ENCODE measurements at places on chromosomes 3 and 15. TPM values are rescaled to one million over a fixed set of nuclear protein-coding genes. Genes with fewer than 3 reads are reported as not detected.

DNA sequence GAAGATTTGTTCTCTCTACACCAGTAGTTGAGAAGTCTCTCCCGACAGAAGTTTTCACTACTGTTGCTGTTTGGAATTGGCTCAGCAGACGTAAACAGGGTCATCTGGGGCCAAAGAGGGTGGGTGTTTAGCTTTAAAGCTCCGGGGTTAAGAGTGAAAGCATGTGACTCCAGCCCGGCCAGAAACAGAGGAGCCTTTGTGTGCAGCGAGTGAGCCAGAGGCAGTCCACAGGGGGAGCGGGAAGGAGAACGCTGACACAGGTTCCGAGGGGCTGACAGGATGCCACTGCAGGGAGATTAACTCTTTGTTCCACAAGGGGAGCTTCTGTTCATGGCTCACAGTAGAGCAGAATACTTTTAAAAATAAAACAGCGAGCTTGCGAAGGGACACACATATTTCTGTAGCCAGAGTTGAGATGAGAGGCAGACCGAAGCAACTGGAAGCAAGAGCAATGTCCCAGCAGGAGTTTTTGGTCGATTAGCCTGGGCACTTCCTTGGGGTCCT, 26.9 kb downstream of the BMF start:
- H3K27me3 ChIP-seq: peaks cover 29% of the 10 kb centered on the region
- H3K27ac ChIP-seq: no peak overlapping the region
- DNase-seq: no peak
- no peaks in the 10 kb centered on the region for H3K36me3 ChIP-seq
- H3K4me3 ChIP-seq: peak overlapping the region; percentile 37

- H3K27me3 ChIP-seq: no peaks in the 10 kb centered on the region
- H3K4me1 ChIP-seq: no peaks in the 10 kb centered on the region
- no peak overlapping the region for H3K4me3 ChIP-seq
Observed at GRCh38 chr3:51311055-51311454, 74.0 kb upstream of the MANF start.

DNA sequence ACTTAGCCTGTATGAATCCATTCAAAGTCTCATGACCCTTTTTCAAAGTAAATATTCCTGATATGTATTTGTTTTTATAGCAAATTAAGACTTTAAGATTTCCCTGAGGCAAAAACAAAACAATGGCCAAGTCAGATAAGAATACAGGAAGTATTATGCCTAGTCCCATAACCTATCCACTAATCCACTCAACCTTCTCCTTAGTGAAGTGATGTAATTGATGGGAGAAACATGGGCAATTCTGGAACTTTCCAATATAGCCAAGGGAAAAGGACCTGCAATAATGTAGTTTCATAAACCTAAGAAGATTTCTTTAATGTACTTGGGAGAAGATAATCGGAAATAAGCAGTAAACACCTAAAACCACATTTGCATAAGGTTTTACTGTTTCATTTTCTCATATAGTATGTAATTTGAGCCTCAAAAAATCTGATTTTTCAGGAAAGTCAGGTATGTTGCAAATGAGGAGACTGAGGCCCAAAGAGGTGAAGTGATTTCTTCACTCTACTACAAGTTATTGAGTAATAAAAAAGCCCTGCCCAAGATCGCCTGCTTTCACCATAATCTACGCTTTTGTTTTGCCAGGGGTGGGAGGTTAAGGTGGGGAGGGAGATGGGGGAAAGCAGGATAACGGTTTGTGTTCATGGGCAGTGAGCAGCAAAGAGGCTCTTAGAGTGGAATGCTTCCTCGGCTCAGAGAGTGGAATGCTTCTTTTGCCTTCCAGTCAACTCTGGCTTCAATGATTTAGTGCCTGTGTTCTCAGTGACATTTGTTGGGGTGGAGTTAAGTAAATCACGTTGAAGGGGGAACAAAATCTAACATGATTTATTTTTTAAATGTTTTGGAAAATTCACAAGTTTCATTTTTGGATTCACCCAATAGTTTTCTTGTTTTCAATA, 95.0 kb upstream of the FNDC3B start:
- peaks cover 6% of the 10 kb centered on the region for H3K27me3 ChIP-seq
- DNase-seq: no peak
- H3K4me3 ChIP-seq: no peak overlapping the region
- no peak overlapping the region for H3K27ac ChIP-seq

The MED12L gene
- total RNA-seq: 3.4 TPM

GRCh38 chr3:60536420-60536819, 714.8 kb downstream of the FHIT start:
- no peak for DNase-seq
- H3K4me1 ChIP-seq: no peaks in the 10 kb centered on the region
- no peaks in the 10 kb centered on the region for H3K27me3 ChIP-seq
- no peak overlapping the region for H3K4me3 ChIP-seq
- H3K36me3 ChIP-seq: no peaks in the 10 kb centered on the region
- no peak overlapping the region for H3K27ac ChIP-seq

The ADAMTS7 gene
- total RNA-seq: 0.23 TPM

The NAALADL2 gene
- total RNA-seq: 0.60 TPM

The HCN4 gene
- total RNA-seq: not detected

DNA sequence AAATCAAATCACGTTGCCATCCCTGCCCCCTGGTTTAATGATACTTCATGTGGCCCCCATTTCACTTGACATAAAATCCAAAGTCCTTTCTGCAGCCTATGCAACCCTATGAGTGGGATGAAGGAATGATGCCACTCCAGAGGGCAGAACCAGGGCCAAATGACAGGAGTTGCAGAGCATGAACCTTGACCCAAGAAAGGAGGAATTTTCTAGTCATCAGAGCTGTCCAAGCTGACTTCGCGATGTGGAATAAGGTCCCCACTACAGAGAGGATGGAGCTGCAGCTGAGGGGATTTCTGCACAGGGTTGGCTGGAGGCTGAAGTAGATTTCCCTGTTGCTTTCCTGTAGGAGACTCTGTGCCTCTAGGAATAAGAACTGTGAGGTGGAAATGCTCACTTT, 15.8 kb upstream of the EPHB3 start:
- no peak for DNase-seq
- H3K36me3 ChIP-seq: no peaks in the 10 kb centered on the region
- H3K4me1 ChIP-seq: peaks cover 6% of the 10 kb centered on the region

DNA sequence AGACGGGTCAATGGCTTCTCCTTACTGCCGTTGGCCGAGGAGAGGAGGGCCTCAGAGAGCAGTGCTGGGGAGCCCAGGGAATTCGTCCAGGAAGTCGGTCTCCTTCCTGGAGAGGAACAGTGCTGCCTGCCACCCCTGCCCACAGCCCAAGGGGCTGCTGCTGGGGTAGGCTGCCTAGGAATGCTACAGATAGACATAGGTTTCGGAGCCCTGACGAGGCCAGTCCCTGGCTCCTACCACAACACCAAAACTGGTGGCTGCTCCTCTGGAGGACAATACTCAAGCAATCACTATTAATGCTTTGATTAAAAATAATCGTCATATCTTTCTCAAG, 30.5 kb downstream of the ANP32A start:
- peaks cover 74% of the 10 kb centered on the region for H3K4me1 ChIP-seq
- H3K4me3 ChIP-seq: no peak overlapping the region
- no peak for DNase-seq
- H3K36me3 ChIP-seq: peaks cover 37% of the 10 kb centered on the region

DNA sequence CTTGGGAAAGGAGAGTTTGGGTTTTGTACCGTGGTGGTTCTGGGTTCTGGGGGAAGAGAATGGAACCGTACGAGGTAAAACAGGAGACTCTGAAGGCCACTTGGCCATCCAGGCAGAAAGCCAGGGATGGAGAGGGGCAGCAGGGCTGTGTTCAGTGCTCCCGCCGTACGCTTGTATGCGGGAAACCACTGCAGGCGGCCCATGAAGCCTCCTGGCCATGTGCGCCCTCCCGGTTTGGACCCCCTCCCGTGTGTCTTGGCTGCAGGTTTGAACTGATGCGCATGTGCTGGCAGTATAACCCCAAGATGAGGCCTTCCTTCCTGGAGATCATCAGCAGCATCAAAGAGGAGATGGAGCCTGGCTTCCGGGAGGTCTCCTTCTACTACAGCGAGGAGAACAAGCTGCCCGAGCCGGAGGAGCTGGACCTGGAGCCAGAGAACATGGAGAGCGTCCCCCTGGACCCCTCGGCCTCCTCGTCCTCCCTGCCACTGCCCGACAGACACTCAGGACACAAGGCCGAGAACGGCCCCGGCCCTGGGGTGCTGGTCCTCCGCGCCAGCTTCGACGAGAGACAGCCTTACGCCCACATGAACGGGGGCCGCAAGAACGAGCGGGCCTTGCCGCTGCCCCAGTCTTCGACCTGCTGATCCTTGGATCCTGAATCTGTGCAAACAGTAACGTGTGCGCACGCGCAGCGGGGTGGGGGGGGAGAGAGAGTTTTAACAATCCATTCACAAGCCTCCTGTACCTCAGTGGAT, 50.6 kb downstream of the PGPEP1L start:
- DNase-seq: no peak
- peaks cover 16% of the 10 kb centered on the region for H3K4me1 ChIP-seq
- no peak overlapping the region for H3K27ac ChIP-seq

The SMCO1 gene
- not detected for total RNA-seq

GRCh38 chr15:25703726-25704125, 159.4 kb downstream of the ATP10A start:
- H3K36me3 ChIP-seq: peaks cover 7% of the 10 kb centered on the region
- H3K4me1 ChIP-seq: no peaks in the 10 kb centered on the region
- H3K4me3 ChIP-seq: no peak overlapping the region
- H3K27me3 ChIP-seq: no peaks in the 10 kb centered on the region
- no peak for DNase-seq

The TMC3 gene
- total RNA-seq: not detected

The WNT5A gene
- total RNA-seq: not detected

The PFN2 gene
- total RNA-seq: 4.7 TPM

The UROC1 gene
- total RNA-seq: not detected

GRCh38 chr3:136634821-136635220, 117.4 kb downstream of the STAG1 start:
- no peak for DNase-seq
- no peak overlapping the region for H3K27ac ChIP-seq
- peaks cover 13% of the 10 kb centered on the region for H3K36me3 ChIP-seq

- no peak for DNase-seq
- no peaks in the 10 kb centered on the region for H3K4me1 ChIP-seq
- no peak overlapping the region for H3K27ac ChIP-seq
- no peaks in the 10 kb centered on the region for H3K36me3 ChIP-seq
- no peaks in the 10 kb centered on the region for H3K27me3 ChIP-seq
- no peak overlapping the region for H3K4me3 ChIP-seq
Observed at GRCh38 chr15:36814708-36815107, 235.3 kb downstream of the CDIN1 start.

- H3K27ac ChIP-seq: peak overlapping the region; percentile 74
- no peaks in the 10 kb centered on the region for H3K27me3 ChIP-seq
- no peaks in the 10 kb centered on the region for H3K36me3 ChIP-seq
- DNase-seq: no peak
- peaks cover 34% of the 10 kb centered on the region for H3K4me1 ChIP-seq
Observed at GRCh38 chr15:40942337-40942854, 10.9 kb upstream of the CHAC1 start.

The BSN gene
- total RNA-seq: 0.09 TPM

- no peaks in the 10 kb centered on the region for H3K4me1 ChIP-seq
- no peak overlapping the region for H3K27ac ChIP-seq
- no peaks in the 10 kb centered on the region for H3K36me3 ChIP-seq
- no peak for DNase-seq
- H3K27me3 ChIP-seq: peaks cover 2% of the 10 kb centered on the region
- no peak overlapping the region for H3K4me3 ChIP-seq
Observed at GRCh38 chr3:194348354-194348753, 2.8 kb downstream of the CPN2 start.

The BOC gene
- 0.49 TPM for total RNA-seq

The ACOX2 gene
- total RNA-seq: not detected

The FANCD2OS gene
- not detected for total RNA-seq
